ENCODE measurements at places on chromosomes 6 and 20. TPM values are rescaled to one million over a fixed set of nuclear protein-coding genes. Genes with fewer than 3 reads are reported as not detected.

Gene COL11A2
- total RNA-seq = 3.8 TPM

Gene LAMA2
- total RNA-seq = 2.4 TPM

DNA sequence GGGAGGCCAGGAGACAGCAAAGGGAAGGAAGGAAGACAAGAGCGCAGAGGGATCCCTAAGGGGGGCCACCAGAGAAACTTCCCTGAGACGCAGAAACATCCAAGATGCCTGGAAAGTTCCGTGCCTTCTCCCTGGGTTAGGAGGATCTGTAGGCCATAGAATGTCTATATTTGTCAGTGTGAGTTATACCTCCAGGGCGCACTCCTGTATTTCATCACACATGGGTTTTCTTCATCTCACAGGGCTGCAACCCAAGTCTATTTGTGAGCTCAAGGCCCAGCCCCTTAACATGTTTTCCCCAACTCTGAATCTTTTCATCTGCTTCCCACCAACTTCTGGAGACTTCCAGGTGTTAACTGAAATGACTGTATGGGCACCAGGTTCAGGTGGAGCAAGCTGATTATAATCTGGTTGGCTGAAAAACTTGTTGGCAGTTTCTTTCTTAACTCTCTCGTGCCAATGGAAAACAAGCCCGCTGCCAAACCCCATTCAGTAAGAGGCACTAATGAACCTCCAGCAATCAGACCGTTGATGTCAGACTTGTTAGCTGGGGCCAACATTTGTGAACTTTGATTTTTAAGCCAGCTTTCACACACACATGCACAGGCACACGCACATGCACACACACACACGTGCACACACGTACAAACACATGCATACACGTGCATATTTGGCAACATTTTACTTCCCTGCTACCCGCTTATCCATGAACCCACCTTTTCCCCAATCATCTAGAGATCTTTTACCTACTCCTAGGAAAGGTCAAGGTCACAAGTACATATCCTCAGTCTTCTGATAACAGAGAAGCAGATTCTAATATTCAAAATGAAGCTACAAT is 247.5 kb upstream of the GMDS start:
- no peak for DNase-seq

DNA sequence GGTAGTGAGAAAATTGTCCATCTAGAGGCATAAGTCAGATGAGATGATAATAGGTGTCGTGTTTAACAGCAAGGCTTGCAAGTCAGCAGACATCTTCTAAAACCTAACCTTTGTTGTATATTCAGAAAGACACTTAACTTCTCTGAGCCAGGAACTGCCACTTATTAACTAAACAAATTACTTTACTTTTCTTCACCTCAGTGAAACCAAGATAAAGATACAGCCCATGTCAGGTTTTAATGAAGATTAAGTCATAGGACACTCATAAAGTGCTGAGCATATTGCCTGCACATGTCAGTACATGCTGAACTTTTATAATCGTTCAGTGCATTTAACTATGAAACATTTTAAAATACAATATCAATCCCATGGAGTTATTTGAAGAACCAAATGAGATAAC is 286.8 kb downstream of the NKAIN2 start:
- DNase-seq = no peak

- DNase-seq = peak; percentile 81
These were observed at the start of gene CNKSR3 for GRCh38 chr6:154510144-154510905. CNKSR3 (minus strand) TSS chr6:154510685; CDS start chr6:154510114, 571 bp downstream.

GRCh38 chr20:3208786-3209256 is 477 bp upstream of the ITPA start:
- DNase-seq = no peak

GRCh38 chr20:59103573-59103972 is 60.0 kb upstream of the ZNF831 start:
- no peak for DNase-seq

DNA sequence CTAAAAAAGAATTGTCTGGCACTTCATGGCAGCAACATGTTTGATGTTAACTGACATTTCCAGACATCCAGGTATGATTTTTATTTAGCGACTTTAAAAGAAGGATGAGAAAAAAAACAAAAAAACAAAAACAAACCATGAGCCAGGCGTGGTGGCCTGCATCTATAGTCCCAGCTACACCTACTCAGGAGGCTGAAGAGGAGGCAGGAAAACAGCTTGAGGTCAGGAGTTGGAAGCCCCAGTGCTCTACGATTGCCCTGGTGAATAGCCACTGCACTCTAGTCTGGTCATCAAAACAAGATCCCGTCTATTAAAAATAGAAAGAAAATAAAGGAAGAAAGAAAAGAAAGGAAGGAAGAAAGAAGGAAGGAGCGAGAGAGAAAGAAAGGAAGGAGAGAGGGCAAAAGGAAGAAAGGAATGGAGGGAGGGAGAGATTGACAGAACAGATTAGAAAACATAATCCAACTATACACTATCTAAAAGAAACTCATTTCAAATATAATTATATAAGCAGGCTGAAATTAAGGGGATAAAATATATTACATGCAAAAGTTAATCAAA is 141.6 kb downstream of the TRIM27 start:
- no peak for DNase-seq

GRCh38 chr20:29430531-29430930 is 1826.9 kb upstream of the DEFB115 start:
- DNase-seq = no peak

GRCh38 chr6:37171201-37171969 is 1.4 kb downstream of the PIM1 start:
- peak; percentile 43 for DNase-seq

DNA sequence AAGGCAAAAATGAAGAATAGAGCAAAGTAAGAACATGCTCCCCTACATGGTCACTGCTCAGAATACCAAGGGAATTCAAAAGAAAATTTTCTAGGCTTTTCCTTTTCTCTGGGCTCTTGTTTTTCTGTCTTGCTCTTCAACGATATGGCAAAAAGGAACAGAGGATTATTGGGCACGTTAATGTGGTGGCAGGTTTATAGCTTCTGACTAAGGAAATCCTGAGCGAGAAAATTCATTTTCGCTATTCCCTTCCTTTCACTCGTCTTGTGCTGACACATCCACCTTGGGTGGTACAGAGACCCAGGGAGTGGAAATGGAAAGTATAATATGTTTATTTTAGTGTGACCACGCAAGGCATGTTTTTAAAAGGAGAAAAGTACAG is 132.8 kb downstream of the TRIM27 start:
- no peak for DNase-seq

DNA sequence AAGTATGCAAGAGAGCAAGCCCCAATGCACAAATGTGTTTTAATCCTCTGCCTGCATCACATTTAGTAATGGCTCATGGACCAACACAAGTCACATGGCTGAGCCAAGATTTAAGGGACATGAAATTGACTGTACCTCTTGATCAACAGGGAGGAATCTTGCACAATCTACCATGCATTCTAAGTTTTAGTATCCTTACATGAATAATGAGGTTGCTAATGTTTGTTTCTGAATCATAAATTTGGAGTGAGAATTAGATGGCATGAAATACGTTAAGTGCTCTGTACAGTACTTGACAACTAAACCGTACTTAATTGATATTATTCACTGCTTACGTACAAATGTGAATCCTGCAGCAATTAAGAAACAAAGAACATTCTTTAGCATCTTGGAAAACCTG is 553.8 kb upstream of the JAG1 start:
- DNase-seq = no peak
